ENCODE measurements at places on chromosomes 3 and 15.

DNA sequence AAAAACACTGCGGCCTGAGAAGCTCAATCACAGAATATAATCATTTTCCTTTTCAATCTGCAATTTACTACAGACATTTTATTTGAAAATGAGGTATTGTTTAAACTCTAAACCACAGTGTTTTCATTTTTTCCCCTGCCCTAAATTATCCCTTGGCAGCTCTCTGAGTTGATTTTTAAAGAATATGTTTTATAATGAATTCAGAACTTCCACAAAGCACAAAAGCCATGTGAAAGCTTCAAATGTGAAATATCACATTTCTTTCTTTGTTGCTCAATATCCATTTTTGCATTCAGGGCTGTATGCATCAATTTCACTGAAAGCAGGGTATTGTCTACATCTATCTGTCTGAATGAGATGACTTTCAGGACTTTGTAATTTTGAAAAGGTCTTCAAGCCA lies 813.6 kb upstream of the ALCAM start:
- DNase-seq, result no peak

DNA sequence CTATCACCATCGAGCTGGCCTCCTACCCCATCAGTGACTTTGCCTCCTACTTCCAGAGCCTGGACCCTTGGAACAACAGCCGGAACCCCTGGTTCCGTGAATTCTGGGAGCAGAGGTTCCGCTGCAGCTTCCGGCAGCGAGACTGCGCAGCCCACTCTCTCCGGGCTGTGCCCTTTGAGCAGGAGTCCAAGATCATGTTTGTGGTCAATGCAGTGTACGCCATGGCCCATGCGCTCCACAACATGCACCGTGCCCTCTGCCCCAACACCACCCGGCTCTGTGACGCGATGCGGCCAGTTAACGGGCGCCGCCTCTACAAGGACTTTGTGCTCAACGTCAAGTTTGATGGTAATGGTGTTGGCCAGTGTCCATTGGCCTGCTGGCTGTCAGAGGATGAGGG lies 6.1 kb downstream of the GRM2 start:
- no peak for DNase-seq

DNA sequence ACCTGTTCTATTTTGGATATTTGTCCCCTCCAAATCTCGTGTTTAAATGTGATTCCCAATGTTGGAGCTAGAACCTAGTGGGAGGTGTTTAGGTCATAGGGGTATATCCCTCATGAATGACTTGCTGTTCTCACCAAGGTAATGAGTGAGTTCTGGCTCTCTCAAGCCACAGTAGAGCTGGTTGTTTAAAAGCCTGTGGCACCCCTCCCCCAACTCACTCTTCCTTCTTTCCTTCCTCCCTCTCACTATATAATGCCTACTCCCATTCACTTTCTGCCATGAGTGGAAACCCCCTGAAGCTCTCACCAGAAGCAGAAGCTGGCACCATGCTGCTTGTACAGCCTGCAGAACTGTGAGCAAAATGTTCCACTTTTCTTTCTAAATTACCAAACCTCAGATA lies 341.1 kb downstream of the SI start:
- DNase-seq, result no peak

- DNase-seq, result no peak
These were observed 40.7 kb downstream of the RAB27A start for GRCh38 chr15:55248895-55249294.

GRCh38 chr3:129918461-129918860 lies 24.9 kb upstream of the TMCC1 start:
- DNase-seq, result no peak

DNA sequence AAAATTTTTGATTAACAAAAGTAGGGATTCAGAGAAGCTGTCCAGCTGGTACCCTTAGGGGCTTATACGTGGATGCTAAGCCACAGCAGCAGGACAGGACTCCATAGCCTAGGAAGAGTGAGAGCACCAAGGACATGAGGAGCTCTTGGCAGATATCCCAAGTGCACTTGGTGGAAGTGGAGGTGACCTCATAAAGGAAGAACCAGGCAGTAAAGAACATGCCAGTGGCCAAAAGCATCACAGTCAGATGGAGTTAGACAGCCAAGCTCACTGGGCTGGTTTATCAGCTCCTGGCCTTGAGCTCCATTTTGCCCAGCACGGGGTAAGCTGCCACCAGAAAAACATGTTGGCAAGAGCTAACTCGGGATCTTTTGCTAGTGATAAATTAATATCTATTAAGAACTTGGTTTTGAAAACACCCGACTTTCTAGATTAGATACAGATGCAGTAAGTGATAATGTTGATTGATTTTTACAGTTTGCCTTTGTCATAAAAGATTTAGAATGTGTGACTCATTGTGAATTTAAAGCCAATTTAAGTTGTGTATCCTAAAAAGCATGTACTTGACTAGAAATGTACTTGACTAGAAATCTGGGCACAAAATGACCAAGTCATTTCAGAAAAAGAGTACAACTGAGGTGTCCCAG lies 108.0 kb downstream of the CMSS1 start:
- DNase-seq, result no peak

- no peak for DNase-seq
These were observed 19.0 kb upstream of the CHCHD6 start for GRCh38 chr3:126685021-126685420.

DNA sequence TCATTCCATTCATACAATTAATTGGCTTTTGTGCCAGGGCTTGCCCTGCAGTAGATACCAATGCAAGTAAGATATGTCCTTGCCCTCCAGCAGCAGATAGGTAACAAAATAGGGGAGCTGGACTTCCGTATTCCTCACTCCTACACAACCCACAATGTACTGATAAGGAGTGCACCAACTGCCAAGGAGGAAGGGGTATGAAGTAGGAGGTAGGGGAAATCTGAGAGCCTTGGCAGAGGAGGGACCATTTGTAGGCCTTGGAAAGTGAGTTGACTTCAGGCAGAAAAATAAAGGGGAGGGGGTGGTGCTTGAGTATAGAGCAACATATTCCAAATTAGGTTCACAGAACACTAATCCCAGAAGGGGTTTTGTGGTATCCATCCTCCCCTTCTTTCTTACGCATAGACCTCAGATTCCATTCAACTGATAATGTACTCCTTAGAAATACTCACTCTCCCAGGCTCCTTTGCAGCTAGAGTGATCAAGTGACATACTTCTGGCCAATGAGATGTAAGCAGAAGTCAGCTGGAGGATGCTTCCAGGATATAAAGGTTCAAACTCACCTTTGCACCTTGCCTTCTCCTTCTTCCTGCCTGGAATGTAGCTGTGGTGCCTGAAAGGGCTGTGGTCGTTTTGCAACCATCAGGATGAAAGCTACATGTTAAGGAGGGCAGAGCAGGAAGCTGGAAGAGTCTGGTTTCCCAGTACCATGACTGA lies 127.1 kb upstream of the SMAD3 start:
- no peak for DNase-seq

DNA sequence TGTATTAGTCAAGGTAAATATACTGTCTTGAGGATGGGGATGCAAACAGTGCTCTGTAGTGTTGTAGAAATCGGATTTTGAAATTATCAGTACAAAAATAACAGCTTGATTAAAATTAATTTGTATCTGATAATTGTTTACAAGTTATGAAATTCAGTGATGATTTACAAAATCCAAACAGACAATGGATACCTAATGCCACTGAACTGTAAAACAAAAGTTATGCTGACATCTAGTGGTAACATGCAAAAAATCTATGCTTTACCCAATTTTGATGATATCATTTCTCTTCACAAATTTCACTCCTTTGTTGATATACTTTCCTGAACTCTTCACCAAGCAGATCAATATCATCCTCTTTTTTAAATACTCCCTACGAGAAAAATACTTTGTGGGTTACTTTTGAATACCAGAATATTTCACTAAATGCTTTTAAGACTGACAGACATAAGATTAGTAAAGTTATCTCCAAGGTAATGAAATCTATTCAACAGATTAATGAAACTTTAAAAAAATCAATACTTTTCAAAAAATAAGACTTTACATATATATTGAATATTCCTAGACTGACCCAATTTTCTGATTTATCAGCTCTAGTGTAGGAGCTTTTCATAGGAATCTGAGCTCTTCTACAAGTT lies 36.0 kb downstream of the MNS1 start:
- no peak for DNase-seq

DNA sequence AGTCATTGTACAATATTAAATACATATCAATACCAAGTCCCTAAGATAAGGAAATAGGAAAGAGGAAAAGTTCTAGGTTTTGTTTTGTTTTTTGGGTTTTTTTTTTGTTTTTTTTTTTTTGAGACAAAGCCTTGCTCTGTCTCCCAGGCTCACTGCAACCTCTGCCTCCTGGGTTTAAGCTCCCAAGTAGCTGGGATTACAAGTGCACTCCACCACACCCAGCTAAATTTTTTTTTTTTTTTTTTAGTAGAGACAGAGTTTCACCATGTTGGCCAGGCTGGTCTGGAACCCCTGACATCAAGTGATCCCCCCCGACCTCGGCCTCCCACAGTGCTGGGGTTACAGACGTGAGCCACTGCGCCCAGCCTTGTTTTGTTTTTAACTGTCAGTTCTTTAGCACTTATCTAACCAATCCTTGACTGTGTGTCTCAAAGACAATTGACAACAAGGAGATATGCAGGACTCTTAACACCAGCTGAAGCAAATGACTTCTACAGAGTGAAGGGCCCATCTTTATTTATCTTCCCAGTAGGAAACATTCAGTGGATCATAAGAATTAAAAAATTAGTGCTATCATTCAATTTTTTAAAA lies 100.0 kb upstream of the RAP2B start:
- no peak for DNase-seq

All from stimulated activated CD4-positive, alpha-beta T cell treated with anti-CD3 and anti-CD28 coated beads, TNF-alpha, amount 100 ng/mL, for 1 hour (primary cell).